Fibroblast of lung (primary cell): ENCODE measurements at places on chromosomes 12 and 14. TPM values are rescaled to one million over a fixed set of nuclear protein-coding genes. Genes with fewer than 3 reads are reported as not detected.

GRCh38 chr14:36580856-36581831 is 1.3 kb downstream of the NKX2-8 start:
- DNase-seq: peak; percentile 15

DNA sequence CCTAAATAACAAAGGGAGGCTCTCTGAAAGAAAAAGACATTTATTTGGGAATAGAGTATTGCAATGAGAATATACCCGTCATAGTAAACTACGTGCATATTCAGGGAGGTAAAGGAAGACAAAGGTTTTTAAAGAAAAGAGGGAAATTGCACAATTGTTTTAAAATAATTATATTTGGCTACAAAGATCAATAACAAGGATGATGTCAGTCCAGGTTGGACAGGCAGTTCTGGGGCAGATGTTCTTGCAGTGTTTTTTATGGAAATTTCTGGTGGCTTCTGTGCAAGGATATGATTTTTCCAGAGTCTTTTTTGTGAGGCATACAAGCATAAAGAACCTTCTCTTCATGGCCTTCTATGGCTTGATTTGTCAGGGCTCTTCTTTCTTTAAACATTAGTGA is 29.6 kb downstream of the HSD17B6 start:
- DNase-seq: no peak

DNA sequence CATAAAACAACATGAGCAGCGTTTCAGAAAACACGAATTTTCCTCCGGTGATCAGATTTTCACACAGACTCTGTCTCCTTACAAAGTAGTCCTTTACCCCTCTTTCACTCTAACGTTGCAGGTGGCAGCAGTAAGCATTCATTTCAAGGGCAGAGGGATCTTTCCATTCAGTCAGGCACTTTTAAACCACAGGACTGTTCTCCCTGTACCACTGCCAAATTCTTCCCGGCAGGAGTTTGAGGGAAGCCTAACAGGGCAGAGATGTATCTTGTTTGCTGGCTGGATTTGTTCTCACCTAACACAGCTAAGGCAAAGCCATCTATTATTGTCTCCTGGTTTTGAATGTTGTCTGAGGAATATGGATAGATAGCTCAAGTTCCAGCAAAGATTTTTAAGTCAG is 1187.3 kb upstream of the SEL1L start:
- no peak for DNase-seq

DNA sequence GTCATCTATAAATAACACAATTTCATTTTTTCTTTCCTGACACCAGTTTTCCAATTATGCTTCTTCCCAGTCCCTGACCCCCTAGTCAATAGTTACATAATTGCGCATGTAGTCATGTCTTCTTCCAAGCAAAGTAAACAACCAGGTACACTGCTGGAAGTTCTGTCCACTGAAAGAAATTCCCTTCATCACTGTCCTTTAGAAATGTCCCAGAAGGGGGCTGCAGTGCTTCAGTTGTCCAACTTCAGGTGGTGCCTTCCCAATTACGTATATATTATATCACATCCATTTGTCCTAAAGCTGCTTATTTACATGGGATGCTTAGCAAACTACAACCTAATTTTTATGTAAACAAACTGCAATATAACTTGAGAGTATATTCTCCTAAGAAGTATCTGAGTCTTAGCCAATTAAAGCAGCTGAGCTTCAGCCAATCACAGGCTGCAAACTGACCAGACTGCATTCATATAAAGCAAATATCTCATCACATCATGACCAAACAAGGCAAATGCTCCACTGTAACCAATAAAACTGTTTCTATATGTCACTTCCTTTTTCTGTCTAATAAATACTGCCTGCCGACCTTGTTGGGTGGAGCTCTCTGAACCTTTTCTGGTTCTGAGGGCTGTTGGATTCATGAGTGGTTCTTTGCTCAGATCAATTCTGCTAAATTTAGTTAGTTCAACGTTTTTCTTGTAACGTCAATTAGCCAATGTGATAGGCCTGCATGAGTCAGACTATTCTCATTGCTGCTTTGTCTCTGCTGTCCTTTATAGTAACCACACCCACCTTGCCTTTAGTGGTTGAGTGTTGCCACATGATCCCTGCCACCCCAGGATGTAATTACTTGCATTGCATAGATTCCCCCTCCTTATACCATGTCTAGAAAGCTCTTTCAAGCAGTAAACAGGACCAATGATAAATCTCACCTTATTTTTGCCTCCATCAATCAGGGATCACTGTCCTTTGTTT is 239.3 kb downstream of the ALG10B start:
- DNase-seq: no peak

GRCh38 chr12:27785882-27786570 is 6.0 kb upstream of the MANSC4 start:
- DNase-seq: peak; percentile 78

DNA sequence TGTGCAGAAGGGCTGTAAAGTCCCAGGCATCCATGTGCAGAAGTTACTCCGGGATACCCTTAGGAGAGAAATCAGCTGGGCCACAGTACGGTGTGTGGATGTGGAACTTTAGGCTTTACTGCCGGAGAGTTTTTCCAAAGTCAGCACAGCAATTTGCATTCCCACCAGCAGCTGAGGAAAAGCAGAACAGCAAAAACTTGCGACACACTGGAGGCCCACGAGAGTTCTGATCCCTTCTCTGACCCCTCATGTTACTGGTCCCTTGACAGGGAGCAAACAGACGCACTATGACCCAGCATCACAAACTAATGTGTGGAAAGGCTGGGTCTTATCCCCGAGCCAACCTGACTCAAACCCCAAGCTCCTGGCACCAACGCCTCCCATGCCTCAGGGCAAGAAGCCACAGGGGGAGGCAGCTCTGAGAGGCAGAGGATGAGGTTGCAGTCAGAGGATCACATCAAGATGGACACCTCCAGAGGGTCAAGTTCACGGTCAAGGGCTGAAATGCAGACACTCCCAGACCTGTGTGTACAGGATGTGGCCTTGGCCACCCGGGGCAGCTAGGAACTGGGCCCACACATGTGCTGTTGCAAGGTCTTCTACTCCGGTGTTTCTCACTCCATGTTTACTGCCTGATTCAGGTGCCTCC is 38.6 kb downstream of the CCDC88C start:
- no peak for DNase-seq

GRCh38 chr12:98644433-98644711 is 216 bp downstream of the IKBIP start:
- no peak for DNase-seq

DNA sequence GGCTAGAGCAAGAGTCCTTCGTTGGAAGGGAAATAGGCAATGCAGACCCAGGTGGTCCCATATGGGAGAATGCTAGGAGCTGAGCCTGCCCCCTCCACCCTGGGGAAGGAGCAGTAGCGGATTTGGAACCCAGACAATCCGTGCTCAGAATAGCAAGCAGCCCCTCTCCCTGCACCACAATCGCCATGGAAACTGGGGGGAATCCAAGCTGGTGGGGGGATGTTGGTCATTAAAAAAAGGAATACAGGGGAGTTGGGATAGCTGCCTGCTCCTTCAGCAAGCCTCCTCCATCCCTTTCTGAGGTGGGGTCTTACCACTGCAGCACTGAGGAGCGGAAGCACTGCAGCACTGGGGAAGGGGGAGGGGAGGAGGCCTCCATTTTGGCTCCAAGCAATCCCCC is 2.9 kb downstream of the RND1 start:
- DNase-seq: no peak

DNA sequence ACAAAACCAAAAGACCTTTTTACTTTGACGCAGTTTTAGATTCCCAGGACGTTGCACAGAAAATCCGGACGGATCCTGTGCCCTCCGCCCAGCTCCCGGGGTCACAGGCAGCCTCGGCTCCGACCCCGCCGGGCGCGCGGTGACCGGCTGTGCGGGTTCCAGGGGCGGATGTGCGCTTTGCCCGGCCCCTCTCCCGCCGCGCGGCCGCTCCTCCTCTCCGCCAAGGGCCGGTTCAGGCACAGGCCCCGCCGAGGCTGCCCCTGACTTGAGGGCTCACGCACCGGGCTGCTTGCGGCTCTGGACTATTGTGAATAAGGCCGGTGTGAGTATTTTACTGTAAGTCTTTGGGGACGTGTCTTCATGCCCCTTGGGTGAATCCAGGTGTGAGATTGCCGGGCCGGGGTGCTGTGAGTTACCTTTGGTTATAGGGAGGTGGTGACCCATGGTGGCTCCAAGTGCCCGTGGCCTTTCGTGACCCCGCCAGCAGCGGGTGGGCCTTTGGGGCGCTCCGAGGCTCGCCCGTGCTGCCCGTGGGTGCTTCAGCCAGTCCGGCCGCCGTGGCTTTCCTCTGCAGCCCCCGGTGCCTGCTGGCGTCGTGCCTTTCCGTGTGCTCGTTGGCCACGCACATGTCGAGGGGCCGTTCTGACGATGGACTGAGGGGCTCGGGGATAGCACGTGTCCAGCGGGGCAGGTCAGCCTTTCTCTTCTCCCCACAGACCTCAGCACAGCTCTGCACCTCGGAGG is 45.9 kb downstream of the NOC4L start:
- DNase-seq: no peak

DNA sequence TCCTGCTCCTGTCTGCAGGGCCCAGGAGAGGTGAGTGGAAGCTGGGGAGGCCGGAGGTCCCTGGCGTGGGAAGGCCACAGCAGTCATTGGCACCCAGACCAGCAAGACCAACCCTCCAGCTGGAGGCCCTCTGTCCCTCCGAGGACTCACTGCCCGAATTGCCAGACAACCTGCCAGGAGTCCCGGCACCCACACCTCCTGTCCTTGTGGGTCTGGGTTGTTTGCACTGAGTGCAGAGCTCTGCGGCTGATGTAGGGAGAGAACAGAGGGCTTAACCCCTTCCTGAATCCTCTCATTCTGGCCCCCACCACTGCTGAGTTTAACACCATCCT is 204.9 kb downstream of the KIF26A start:
- DNase-seq: no peak

- DNase-seq: no peak
Measured at GRCh38 chr14:54440476-54440872, 700 bp downstream of the CNIH1 start.

- no peak for DNase-seq
Measured at GRCh38 chr14:23613242-23614070, 22.7 kb upstream of the DHRS2 start.

DNA sequence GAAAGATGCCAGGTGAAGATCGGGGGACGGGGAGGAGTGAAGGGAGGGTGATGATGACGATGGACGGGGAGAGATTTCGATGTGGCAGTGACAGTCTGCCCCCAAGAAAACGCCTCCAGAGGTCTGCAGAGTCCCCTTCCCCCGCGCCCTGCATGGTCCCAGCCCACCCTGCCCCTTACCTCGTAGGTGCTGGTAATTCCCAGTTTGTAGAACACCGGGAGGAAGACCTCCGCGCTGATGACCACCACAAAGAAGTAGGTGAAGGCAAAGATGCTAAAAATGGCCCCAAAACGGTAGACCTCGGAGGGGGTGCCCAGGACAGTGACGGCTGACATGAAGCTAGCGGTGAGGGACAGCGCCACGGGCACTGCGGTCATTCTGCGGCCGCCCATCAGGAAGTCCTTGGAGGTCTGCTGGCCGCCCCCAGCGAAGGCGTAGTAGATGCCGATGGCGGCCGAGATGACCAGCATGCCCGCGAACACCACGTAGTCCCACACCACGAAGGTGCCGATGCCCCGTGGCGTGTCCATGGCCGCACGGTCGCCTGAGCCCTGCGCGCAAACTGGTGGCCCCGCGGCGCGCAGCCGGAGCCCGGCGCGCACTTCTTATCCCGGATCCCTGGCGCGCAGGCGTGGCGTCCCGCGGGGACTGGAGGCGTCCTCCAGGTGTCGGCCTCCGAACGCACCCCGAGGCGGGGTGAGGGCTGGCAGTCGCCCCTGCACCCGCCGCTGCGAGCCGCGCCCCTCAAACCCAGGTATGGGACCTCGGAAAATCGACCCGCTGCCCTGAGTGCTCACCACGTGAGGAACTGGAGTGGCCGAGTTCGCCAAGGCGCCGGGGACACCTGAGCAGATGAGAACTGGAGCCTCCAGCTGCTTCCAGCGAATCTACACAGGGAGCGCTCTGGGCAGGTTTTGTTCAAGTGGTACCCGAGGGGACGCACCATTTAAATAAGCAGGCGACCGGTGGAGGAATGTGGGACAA is at the start of gene SLC5A8:
SLC5A8 (minus strand) TSS at position 920 of the 984 bp plus-strand sequence; CDS start at position 530, 390 bp downstream.
- no peak for DNase-seq

- DNase-seq: peak; percentile 14
Measured at GRCh38 chr12:62632411-62632918, 165.8 kb downstream of the MON2 start.

GRCh38 chr14:61203081-61203753 is 77.9 kb downstream of the TMEM30B start:
- DNase-seq: no peak

GRCh38 chr14:58107947-58108552 is 44.0 kb downstream of the ARMH4 start:
- peak; percentile 64 for DNase-seq

- no peak for DNase-seq
Measured at GRCh38 chr12:64595863-64596793, 14.2 kb upstream of the RASSF3 start.

GRCh38 chr12:108449478-108449877 is 65.6 kb upstream of the FICD start:
- DNase-seq: no peak

GRCh38 chr12:81176796-81177195 is 98.9 kb downstream of the ACSS3 start:
- DNase-seq: peak; percentile 2

- DNase-seq: peak; percentile 26
Measured at GRCh38 chr14:64549791-64550620, at the start of gene PPP1R36. Gene PPP1R36, plus strand, starts transcription at chr14:64549961. Its CDS starts 37 bp downstream, at chr14:64549998.

DNA sequence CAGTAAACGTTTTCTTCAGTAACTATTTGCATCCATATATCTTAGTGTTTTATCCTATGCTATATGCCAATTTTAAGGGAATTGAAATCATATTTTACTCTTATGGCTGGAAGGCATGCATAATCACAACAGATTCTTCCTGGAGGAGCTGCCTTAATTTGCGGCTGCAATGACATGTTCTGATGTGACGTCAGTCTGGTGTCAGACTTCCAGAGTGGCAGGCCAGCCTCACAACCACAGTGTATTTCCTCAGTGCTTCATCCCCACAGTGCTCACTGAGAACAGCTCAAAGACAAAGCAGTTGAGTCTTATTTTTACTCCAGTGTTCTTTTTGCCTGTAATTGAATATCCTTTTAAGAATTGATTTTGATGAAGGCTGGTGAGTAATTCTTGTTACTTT is 107.1 kb downstream of the PLEKHA5 start:
- peak; percentile 65 for DNase-seq

GRCh38 chr12:59595883-59596540 is at the start of gene SLC16A7:
Gene SLC16A7, plus strand, starts transcription at chr12:59596029. Its CDS starts 108,773 bp downstream, at chr12:59704802.
- peak; percentile 93 for DNase-seq

The HOXC11 gene
- not detected in 2 replicates for polyA plus RNA-seq

The PPP2R5E gene
- polyA plus RNA-seq: 38.8 and 39.3 TPM in 2 replicates

The EMP1 gene
- polyA plus RNA-seq: 374 and 437 TPM in 2 replicates

The OR6C2 gene
- polyA plus RNA-seq: not detected in 2 replicates

The COX6A1 gene
- 312 and 427 TPM in 2 replicates for polyA plus RNA-seq

The MRPL42 gene
- 87.3 and 95.7 TPM in 2 replicates for polyA plus RNA-seq

The KDM5A gene
- polyA plus RNA-seq: 19.8 and 24.4 TPM in 2 replicates

The PZP gene
- polyA plus RNA-seq: not detected in 2 replicates

The OAS2 gene
- polyA plus RNA-seq: 1.5 and 2.2 TPM in 2 replicates
